ENCODE measurements at places on chromosomes 13 and 19.

GRCh38 chr13:24180750-24181377, 20.3 kb downstream of the SPATA13 start:
- no peak for DNase-seq

DNA sequence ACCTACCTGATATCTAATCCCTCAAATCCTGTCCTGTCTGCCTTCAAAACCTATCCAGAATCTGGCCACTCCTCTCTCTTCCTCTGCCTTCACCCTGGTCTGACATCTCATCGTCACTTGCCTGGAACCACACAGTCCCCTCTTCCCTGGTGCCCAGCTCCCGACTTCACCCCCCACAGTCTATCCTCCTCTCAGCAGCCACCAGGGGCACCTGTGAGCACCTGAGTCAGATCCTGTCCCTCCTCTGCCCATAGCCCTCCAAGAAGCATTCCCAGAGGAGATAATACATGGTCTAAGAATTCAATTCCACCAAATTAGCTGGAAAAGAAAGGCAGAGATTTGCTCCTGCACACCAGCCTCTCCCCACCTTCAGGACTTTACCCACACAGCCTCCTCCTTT, 48.9 kb downstream of the ZNRF4 start:
- DNase-seq, result no peak

DNA sequence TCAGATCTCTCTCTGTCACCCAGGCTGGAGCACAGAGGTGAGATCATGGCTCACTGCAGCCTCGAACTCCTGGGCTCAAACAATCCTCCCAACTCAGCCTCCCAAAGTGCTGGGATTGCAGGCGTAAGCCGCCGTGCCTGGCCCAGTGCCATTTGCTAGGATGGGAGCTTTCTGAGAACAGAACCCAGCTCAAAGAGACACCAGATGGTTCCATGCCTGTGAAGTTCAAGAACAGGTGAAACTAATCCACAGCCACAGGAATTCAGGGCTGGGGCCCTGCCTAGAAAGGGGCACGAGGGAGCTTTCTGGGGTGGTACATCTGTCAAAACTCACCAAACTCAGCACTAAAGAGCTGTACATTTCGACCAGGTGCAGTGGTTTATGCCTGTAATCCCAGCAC, 4.2 kb downstream of the SLC7A9 start:
- no peak for DNase-seq

- DNase-seq, result no peak
Observed at GRCh38 chr19:28428663-28429348, 784.1 kb downstream of the UQCRFS1 start.

GRCh38 chr13:22517544-22517943, 663.2 kb upstream of the SGCG start:
- DNase-seq, result no peak

DNA sequence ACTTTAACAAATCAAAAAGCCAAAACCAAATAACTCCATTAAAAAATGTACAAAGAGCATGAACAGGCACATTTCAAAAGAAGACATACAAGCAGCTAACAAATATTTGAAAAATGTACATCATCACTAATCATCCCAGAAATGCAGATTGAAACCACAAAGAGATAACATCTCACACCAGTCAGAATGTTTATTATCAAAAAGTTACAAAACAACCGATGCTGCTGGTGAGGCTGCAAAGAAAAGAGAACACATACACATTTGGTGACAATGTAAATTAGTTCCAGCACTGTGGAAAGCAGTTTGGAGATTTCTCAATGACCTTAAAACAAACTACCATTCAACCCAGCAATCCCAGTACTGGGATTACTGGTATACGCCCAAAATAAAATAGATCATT, 756.0 kb upstream of the PCDH20 start:
- DNase-seq, result no peak

- DNase-seq, result no peak
Observed at GRCh38 chr13:100646030-100646673, 28.4 kb downstream of the TMTC4 start.

DNA sequence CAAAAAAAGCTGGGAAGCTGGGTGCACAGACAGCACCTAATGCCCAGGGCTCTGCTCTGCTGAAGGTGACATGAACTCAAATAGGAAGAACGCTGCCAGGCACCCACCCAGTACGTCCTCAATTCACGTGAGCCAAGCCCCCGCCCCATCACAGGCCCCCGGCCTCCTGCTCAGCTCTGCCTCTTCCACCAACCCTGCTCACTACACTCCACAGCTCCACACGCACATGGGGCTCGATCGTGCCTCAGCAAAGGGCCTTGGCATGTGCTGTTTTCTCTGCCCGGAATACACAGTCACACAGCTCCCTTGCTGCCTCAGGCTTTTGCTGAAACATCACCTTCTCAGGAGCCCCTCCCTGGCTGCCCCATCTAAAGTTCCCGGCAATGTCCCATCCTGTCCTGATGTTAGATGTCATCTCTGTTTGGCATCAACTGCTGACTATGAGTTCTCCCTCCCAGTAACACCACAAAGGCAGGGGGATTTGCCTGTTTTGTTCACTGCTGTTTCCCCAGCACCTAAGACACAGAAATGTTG, 2.3 kb downstream of the ATP13A1 start:
- DNase-seq, result no peak

DNA sequence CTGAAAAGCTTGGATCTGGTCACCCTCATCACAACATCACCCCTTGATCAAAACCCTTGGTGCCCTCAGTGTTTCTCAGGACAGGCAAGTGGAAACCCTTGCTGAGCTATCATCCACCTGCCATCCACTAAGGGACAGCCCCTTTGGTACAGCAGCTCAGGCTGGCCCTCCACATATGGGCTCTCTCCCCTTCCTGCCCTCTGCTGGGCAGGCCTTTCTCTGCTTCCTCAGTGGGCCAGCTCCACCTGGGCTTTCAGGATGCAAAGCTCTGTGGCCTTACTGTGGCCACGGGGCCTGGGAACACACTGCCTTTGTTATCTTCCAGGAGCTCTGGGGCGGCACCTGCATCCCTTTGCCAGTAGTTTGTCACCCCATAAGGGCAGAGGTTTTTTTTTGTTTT, 4.9 kb downstream of the SUGP1 start:
- DNase-seq, result no peak

- DNase-seq, result no peak
Observed at GRCh38 chr13:49314344-49314882, 66.7 kb downstream of the CDADC1 start.

GRCh38 chr13:108508263-108508662, 121.1 kb upstream of the MYO16 start:
- DNase-seq, result no peak

GRCh38 chr19:3368848-3369336, 2.5 kb downstream of the NFIC start:
- DNase-seq, result no peak

GRCh38 chr19:12856653-12857052, 18.3 kb downstream of the MAST1 start:
- no peak for DNase-seq

DNA sequence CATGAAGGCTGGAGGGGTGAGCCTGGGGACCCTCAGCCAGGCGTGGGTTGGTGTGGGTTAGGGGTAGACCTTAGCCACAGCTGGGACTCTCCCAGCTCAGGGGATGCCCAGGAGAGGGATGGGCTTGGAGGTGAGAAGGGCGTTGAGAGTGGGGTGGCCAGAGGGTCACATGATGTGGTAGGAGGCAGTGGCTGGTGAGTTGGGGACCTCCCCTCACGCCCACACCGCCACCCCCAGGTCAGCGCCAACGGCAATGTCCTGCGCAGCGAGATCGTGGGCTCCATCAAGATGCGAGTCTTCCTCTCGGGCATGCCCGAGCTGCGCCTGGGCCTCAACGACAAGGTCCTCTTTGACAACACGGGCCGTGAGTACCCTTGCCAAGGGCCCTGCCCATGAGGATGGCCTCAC, 28.5 kb downstream of the AP1M1 start:
- no peak for DNase-seq

DNA sequence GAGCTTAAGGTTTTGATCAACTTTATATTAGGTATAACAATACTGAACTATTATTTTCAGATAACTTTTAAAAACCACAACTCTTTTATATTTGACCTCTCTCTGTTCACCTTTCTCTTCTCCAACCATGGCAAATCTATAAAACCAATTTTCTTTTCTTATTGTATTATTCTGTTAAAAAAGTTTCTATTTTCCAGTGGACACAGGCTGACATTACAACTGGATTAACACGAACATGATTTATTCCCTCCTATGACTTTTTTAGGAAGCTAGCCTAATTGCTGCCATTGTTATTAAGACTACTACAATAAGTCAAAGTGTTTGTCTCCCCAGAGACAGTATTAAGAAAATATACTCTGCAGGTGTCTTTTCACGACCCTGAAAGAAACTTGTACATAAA, 2291.1 kb upstream of the PCDH20 start:
- no peak for DNase-seq

- no peak for DNase-seq
Observed at GRCh38 chr13:51731759-51732158, 72.2 kb downstream of the DHRS12 start.

GRCh38 chr19:30450835-30451321, 78.7 kb downstream of the ZNF536 start:
- no peak for DNase-seq

DNA sequence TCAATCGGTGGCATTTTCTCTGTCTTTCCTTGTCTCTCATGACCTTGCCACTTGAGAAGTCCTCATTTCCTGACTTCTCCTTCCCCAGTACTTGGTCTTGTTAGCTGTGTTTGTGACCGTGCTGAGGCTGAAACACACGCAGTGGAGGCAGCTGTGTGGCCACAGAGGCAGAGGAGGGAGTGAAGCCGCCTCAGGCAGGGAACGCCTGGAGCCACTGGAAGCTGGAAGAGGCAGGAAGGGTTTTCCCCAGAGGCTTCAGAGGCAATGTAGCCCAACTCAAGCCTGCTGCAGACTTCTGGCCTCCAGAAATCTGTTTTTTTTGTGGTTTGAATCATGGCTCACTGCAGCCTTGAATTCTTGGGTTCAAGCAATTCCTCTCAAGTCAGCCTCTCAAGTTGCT, 29.2 kb upstream of the ARGLU1 start:
- DNase-seq, result no peak
